Fibroblast of skin of right quadriceps (primary cell): ENCODE measurements at places on chromosomes 5 and 9.

DNA sequence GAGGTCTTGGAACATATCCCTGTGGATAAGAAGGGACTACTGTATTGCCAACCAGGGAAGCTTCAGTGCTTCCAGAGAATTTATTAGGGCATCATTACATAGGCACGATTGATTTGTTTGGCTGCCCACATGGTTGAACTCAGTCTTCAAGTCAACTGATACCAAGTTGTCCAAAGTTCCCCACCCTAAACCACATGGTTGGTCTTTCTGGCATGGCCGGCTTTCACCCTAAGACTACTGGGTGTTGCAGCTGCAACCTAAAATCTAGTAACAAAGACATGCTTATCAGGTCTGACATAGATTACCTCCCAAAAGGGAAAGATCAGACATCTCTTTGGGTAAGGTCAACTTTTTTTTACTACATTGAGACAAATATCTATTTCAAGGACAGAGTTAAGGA, 37.0 kb downstream of the FAF2 start:
- DNase-seq: no peak

- DNase-seq: no peak
Observed at GRCh38 chr9:98563212-98563907, 145.4 kb downstream of the GABBR2 start.

- no peak for DNase-seq
Observed at GRCh38 chr5:58116346-58116745, 343.5 kb downstream of the PLK2 start.

GRCh38 chr5:6535594-6535993, 86.9 kb downstream of the UBE2QL1 start:
- DNase-seq: no peak

- no peak for DNase-seq
Observed at GRCh38 chr5:153403470-153403869, 87.0 kb upstream of the GRIA1 start.

- DNase-seq: no peak
Observed at GRCh38 chr9:126335837-126336735, 9.5 kb downstream of the MVB12B start.

GRCh38 chr5:1778138-1779020, 21.3 kb downstream of the MRPL36 start:
- no peak for DNase-seq

- peak; percentile 15 for DNase-seq
Observed at GRCh38 chr5:115262011-115262320, 711 bp downstream of the PGGT1B start.

GRCh38 chr5:69086206-69086605, 7.6 kb upstream of the SLC30A5 start:
- DNase-seq: no peak

DNA sequence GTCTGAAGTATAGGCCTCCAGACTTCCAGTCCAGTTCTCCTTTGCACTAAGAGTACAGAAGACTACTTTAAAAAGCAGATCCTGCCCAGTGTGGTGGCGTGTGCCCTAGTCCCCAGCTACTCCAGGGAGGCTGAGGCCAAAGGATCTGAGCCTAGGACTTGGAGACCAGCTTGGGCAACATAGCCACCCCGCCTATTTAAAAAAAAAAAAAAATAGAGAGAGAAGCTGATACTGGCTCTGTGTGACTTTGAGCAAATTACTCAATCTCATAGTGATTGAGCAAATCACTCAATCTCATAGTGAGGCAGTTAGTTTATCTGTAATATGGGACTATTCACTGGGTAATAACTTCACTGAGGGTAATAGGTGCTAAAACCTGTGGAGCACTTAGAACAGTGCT, 43.6 kb upstream of the KDM4C start:
- DNase-seq: no peak
